ENCODE measurements at places on chromosomes 3 and 15.

GRCh38 chr15:85496551-85497171 is 116.3 kb downstream of the AKAP13 start:
- no peak for DNase-seq
- H3K36me3 ChIP-seq = no peaks in the 10 kb centered on the region
- no peak overlapping the region for H3K4me3 ChIP-seq
- no peak overlapping the region for H3K27ac ChIP-seq
- peaks cover 18% of the 10 kb centered on the region for H3K4me1 ChIP-seq
- no peaks in the 10 kb centered on the region for H3K27me3 ChIP-seq

- peak overlapping the region; percentile 93 for H3K27ac ChIP-seq
- no peaks in the 10 kb centered on the region for H3K4me1 ChIP-seq
- H3K36me3 ChIP-seq = no peaks in the 10 kb centered on the region
- H3K27me3 ChIP-seq = no peaks in the 10 kb centered on the region
- DNase-seq = peak; percentile 33
Observed at GRCh38 chr15:63601026-63601703, 4.0 kb downstream of the FBXL22 start.

DNA sequence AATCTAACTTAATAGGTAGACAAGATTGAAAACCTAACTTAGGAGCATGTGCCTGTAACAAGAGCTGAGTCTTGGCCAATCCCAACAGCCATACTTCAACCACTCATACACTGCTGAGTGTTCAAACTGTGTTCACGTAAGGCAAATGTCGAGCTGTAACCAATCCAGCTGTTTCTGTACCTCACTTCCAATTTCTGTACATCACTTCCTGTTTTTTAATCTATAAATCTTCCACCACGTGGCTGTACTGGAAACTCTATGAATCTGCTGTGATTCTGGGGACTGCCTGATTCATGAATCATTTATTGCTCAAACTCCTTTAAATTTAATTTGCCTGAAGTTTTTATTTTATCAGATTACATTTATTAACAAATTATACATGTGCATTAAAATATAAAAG is 44.6 kb upstream of the NEDD4 start:
- no peaks in the 10 kb centered on the region for H3K27me3 ChIP-seq
- H3K4me3 ChIP-seq = no peak overlapping the region
- H3K27ac ChIP-seq = no peak overlapping the region
- H3K4me1 ChIP-seq = peaks cover 6% of the 10 kb centered on the region

DNA sequence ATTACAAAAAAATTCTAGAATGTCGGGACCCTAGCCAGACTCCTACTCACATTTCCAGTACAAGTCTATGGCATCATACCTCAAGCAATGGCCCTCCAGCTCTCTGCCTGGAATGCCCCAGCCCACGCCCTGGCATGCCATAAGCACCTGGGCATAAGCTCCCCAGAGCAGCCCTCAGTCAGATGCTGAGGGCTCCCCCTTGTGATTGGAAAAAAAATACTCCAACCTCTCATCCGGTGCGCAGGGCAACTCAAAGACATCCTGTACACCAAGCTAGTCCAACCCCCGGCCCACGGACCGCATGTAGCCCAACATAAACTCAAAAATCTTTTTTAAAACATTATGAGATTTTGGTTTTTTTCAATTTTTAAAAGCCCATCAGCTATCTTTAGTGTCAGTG is 115.4 kb downstream of the NEK10 start:
- no peaks in the 10 kb centered on the region for H3K27me3 ChIP-seq
- no peaks in the 10 kb centered on the region for H3K36me3 ChIP-seq
- DNase-seq = no peak
- no peak overlapping the region for H3K27ac ChIP-seq

- no peak for DNase-seq
- H3K4me3 ChIP-seq = no peak overlapping the region
- no peaks in the 10 kb centered on the region for H3K27me3 ChIP-seq
- H3K36me3 ChIP-seq = no peaks in the 10 kb centered on the region
- no peak overlapping the region for H3K27ac ChIP-seq
Observed at GRCh38 chr3:163919154-163919553, 1159.1 kb downstream of the SI start.

DNA sequence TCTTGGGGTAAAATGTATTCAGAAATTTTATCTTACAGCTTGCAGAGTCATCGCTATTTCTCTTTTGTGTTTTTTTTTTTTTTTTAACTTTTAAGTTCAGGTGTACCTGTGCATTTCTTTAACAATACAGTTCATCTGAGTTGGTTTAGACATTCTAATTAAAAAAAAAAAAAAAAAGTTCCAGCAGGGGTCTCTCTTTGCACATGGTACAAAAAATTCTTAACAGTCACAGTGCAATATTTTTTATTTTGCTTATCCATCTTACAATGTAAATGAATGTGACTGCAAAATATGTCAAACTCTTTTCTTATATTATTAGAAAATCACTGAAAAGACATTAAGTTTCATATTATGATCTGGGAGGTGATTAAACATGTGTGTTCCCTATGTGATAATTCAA is 47.5 kb upstream of the SLC9A9 start:
- no peaks in the 10 kb centered on the region for H3K27me3 ChIP-seq
- no peak overlapping the region for H3K27ac ChIP-seq
- H3K4me1 ChIP-seq = no peaks in the 10 kb centered on the region
- no peaks in the 10 kb centered on the region for H3K36me3 ChIP-seq
